ENCODE measurements at places on chromosomes 5 and 9.

DNA sequence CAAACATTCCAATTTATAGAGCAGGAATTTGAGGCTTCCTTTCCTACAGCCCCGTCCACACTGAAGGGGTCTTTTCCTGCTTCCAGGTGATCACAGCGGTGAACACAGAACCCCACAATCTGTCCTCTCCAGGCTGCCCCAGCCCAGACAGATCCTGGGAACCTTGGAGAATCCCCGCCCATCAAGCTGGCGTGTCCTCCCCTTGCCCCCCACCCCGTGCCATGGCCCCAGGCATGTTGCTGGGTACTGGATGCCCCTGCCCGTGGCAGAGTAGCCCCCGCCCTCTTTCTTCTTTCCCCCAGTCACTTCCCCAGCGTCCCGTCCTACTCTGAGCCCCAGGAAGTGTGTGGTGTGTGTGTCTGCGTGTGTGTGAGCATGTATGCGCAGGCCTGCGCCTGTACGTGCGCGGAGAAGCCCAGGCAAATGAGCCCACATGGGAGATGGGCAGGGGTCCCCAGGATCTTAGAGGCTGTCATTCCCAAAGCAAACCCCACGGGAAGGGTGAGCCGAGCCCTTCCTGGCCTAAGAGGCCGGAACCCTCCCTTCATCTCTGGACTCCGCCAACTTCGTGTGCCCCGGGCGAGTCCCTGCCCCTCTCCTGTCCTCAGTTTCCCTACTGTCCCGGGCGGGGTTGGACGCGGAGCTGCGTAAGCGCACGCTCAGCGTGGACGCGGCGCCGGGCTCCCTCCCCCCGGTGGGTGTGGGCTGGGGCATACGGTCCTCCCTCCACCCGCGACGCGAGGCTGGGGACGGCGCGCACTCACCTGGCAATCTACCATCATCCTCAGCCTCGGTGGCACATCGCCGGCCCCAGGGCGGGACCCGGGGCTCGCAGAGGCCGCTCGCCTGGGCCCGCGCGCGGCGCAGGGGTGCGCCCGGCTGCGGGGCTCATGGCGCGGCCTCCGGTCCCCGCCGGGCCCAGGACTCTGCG is 15.2 kb downstream of the GBGT1 start:
- peak; percentile 53 for DNase-seq

GRCh38 chr9:70422371-70423043 is 8.1 kb upstream of the KLF9 start:
- peak; percentile 28 for DNase-seq

DNA sequence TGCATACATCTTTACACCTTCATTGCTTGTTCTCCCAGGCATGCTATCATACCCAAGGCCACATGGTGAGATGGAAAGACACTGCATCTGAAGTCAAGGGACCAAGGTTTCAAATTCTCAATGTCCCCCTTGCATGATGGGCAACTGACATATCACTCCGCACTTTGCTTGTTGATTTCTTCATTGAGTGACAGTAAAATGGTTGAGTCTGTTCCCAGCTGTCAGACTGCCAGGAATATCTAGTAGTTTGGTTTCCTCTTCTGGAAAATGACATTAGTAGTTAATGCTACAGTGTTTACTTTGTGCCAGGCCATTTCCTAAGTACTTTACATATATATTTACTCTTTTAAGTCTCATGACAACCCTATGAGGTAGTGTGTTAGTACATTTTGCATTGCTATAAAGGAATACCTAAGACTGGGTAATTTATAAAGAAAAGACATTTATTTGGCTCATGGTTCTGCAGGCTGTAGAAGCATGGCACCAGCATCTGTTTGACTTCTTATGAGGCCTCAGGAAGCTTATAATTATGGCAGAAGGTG is 114.4 kb downstream of the PCSK1 start:
- no peak for DNase-seq

- peak; percentile 68 for DNase-seq
These were observed 59.5 kb upstream of the TMEM215 start for GRCh38 chr9:32723789-32724325.

DNA sequence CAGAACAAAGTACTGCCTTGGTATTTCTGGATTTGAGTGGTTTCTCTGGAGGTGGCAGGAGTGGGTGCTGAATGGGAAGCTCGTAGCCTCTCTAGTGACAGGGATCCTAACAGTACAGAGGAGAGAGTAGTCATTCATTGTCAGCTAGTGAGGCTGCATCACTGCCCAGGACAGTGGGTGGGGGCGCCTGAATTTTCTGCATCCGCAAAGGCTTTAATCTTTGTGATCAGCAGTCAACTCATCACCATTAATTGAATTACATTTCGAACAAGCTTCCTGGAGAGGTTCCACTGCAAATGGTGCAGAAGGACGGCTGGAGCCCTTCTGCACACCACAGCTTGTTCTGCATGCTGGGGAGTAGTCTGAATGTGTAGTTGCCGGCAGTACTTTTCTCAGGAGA is 77.5 kb downstream of the HSPA4 start:
- no peak for DNase-seq

DNA sequence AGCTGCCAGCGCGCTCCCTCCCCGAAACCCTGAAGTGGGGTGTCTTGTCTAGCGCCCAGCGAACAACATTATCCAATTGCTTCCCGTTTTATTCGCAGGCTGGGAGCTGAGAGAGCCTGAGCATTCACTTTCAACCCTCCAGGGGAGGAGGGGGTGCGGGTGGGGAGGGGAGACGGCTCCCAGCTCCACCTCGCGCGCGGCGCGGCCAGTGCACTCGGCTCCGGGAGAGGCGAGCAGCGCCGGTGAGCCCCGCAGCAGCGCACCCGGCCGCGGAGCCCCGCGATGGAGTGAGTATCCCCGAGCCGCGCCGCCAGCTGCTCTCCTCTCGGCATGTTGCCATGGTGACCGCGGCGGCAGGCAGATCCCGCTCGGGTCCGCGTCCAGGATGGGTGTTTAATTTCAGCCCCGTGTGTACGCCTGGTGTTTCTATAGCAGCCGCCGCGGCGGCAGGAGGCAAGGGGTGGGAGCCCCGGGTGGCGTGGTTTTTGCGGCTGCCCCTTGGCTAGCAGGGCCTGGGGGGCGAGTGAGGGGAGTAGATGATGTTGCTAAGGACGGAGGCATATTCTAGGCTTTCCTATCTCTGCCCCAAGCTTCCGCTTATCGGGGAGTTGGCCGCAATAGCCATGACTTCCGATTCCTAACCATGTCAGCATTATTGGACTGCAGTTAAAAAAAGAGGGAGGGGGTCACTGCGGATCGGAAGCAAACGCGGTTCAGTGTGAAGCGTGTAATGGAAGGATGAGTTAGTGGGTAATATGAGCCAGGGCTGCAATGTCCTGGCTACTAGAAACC is 139.2 kb upstream of the PALM2AKAP2 start:
- peak; percentile 35 for DNase-seq

DNA sequence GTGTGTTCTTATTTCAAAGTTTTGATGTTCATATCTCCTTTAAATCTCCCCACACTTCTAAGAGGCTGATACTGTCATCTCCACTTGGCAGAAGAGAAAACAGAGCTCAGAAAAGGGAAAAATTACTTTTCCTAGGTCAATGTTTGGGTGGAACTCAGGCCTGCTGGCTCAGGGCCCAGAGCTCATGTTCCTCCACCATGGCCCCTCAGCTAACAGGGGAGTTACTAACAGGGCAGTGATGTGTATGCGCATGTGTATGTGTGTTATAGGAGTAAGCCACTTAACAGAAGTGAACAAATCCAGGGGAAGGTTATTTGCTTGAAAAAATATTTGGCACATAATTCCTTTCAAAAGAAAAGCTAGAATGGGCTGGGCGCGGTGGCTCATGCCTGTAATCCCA is 2.5 kb downstream of the C1QTNF2 start:
- no peak for DNase-seq

DNA sequence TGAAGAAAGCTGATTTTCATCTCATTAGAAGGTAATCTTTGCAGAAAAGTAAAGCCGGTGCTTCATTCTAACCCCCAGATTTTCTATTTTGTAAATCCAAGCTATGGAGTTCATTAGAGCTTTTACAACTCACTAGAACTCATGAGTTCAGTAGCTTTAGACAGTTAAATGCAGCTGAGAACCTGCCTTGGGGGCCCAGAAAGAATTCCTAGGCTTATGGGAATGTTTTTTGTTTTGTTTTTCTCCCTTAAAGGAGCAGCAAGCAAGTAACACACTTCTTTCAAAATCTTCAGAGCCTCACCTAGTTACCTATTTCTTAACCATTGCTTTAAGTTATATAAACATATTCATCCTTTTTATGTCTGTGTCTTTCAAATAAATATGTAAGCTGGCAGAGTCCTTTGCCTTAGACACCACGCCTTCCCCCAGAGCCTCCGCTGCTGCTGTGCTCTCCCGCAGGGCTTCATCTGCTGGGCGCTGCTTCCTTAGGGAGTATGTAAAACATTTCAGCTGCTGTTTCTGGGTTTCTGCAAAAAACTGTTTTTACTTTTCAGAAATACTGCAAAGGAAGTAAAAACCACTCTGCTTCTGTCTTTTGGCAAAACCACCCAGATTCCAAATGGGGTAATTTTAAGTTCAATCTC is 132.9 kb downstream of the CDC42SE2 start:
- DNase-seq, result no peak

GRCh38 chr9:114721491-114722079 is 39.6 kb upstream of the TEX48 start:
- peak; percentile 7 for DNase-seq

- DNase-seq, result no peak
These were observed 26.4 kb downstream of the ANXA1 start for GRCh38 chr9:73178044-73178443.

DNA sequence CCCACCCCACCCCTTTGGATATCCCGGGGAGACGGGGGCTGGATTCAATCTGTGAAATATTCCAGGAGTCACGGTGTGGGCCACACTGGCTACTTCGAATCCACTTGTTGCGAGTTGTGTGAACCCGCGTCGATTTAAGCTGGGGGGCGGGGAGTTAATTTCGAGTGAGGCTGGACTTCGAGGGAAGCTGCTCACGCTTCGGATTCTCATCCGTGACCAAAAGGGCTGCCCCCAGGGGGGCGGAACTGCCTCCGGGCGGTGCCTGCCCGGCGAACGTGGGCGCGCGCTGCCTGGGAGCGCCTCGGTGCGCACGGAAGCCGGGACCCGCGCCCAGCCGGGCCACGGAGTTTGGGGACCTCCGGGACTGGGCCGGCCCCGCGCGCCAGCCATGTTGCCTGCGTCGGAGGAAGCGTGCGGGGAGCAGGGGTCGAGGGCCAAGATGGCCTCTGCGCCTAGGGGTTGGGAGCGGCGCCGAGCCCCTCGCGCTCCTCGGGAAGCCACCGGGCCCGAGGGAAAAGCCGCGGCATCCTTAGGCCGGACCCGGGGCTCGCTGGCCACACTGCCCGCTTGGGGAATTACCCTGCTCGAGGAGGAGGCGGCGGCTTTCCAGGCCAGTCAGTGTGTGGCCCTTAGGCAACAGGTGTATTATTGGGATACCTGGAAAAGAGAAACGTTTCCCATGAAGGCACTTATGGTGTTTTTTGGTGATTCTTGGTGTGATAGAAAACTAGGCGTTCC is 975 bp downstream of the OCLN start:
- DNase-seq, result peak; percentile 12

DNA sequence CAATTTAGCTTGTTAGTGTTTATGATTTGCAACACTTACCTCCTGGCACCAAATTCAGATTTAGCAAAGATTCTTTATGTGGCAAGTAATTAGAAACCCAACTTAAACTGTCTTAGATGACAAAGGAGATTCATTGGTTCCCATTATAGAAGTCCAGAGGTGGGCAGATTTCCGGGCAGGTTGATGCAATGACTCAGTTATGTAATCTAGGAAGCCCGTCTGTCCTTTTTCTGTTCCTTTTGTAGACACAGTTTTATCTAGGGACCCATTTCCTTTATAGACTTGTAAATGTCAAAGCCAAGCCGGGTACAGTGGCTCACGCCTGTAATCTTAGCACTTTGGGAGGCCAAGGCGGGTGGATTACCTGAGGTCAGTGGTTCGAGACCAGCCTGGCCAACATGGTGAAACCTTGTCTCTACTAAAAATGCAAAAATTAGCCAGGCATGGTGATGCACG is 20.3 kb upstream of the ANKRD33B start:
- no peak for DNase-seq

GRCh38 chr5:84287951-84288350 is 96.7 kb downstream of the EDIL3 start:
- no peak for DNase-seq

DNA sequence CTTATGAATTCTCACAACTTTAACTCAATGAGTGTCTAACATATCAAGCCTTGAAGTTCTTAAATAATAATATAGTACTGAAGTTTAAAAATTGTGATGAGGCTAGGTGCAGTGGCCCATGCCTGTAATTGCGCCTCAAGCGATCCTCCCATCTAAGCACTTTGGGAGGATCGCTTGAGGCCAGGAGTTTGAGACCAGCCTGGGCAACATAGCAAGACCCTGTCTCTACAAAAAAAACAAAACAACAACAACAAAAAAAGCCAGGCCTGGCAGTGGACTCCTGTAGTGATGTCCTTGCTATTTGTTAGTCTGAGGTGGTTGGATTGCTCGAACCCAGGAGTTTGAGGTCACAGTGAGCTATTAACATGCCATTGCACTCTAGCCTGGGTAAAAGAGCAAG is 98.4 kb downstream of the ADGRV1 start:
- DNase-seq, result no peak

DNA sequence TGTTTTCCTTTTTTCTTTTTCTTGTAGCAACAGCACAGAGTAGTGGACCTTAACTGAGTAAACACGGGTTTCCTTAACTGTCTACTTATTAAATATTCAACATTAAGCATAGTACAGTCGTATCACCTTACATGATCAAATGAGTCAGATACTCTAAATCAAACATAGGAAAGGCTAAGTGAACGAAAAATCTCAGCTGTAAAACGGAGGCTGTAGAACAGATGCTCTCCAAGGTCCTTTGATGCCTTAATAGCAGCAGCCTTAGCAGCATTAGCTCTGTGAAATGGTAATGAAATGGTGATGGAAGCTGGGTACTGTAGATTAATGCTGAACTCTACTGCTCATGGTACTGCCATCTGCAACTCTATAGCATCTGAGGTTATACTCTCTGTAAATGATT is 1433.3 kb upstream of the C9orf72 start:
- peak; percentile 2 for DNase-seq

- no peak for DNase-seq
These were observed 180.1 kb downstream of the TTLL11 start for GRCh38 chr9:121912812-121913627.

GRCh38 chr5:136197462-136198142 is 4.6 kb upstream of the SMIM32 start:
- DNase-seq, result no peak

GRCh38 chr5:56676091-56676768 is 139.1 kb upstream of the MAP3K1 start:
- DNase-seq, result no peak

GRCh38 chr9:684941-685340 is 156.6 kb upstream of the DMRT1 start:
- DNase-seq, result no peak

- DNase-seq, result peak; percentile 11
These were observed at the start of gene TMEM171 for GRCh38 chr5:73120222-73121118. Gene TMEM171, plus strand, starts transcription at chr5:73120575. Its CDS starts 2,799 bp downstream, at chr5:73123374.
